ENCODE measurements at places on chromosomes 2 and 18.

- DNase-seq: no peak
These were observed 151.7 kb upstream of the ZNF521 start for GRCh38 chr18:25503567-25504081.

GRCh38 chr2:9697909-9698308 is 67.1 kb upstream of the YWHAQ start:
- DNase-seq: no peak

GRCh38 chr2:115384399-115384798 is 942.0 kb downstream of the DPP10 start:
- DNase-seq: no peak

GRCh38 chr2:196287523-196287922 is 116.1 kb upstream of the STK17B start:
- no peak for DNase-seq

GRCh38 chr18:59123588-59124369 is 15.9 kb upstream of the SEC11C start:
- no peak for DNase-seq

- DNase-seq: no peak
These were observed 196.0 kb downstream of the TMEM163 start for GRCh38 chr2:134522496-134523455.

- no peak for DNase-seq
These were observed 9.2 kb downstream of the CHST9 start for GRCh38 chr18:27175914-27176313.

DNA sequence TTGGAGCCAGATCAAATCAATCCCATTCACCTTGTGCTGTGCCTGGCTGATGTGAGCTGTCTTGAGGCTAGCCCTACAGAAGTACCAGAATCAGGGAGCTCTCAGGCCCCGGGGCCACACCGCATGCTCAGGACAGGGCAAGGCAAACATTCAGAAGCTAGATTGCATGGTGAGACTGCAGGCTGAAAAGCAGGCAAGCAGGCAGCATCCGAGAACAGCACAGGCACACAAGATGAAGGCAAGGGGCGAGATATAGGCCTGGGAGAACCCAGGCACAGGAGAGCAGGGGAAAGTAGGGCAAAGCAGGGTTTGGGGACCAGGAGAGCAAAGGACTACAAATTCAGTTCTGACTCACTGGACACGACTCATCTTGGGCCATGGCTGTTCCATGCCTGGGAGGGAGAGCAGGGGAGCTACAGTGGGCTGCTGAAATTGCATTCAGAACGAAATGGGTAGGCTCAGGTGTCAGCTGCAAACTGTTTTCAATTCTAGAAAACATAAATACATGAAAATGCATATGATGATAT is 59.6 kb downstream of the GALNT14 start:
- no peak for DNase-seq

- DNase-seq: peak; percentile 12
These were observed 96.6 kb downstream of the SOCS6 start for GRCh38 chr18:70385474-70385873.

GRCh38 chr2:625415-626333 is 51.5 kb downstream of the TMEM18 start:
- DNase-seq: no peak

- DNase-seq: no peak
These were observed 148.3 kb downstream of the HNMT start for GRCh38 chr2:138112536-138112935.

GRCh38 chr2:96250188-96250587 is 15.6 kb downstream of the TMEM127 start:
- no peak for DNase-seq

GRCh38 chr2:8571301-8571791 is 110.5 kb upstream of the ID2 start:
- DNase-seq: no peak

- no peak for DNase-seq
These were observed 94.8 kb downstream of the FTCDNL1 start for GRCh38 chr2:199756211-199756610.

All from BE2C (cell line).